Activated T-helper 2 cell treated with anti-CD3 and anti-CD28 coated beads, Interferon-gamma antibody, Interleukin-2, Interleukin-4, amounts not matched to agents 10 μg/mL and 5 μg/mL and 100 μg/mL, durations not matched to agents 14 hours and 24 hours and 36 hours (primary cell): ENCODE measurements at places on chromosomes 1 and 21. TPM values are rescaled to one million over a fixed set of nuclear protein-coding genes. Genes with fewer than 3 reads are reported as not detected.

TMIGD3 gene
- 0.23 and 0.30 TPM in 2 replicates for total RNA-seq

CCDC190 gene
- not detected in 2 replicates for total RNA-seq

AGMAT gene
- total RNA-seq, result 30.1 and 32.5 TPM in 2 replicates

ITSN1 gene
- total RNA-seq, result 5.9 and 7.9 TPM in 2 replicates

PPM1J gene
- total RNA-seq, result 0.59 and 0.67 TPM in 2 replicates

HES3 gene
- total RNA-seq, result not detected in 2 replicates

LHX8 gene
- not detected in 2 replicates for total RNA-seq

CYP4A11 gene
- total RNA-seq, result not detected in 2 replicates

NECTIN4 gene
- 0.05 TPM in 1 of 2 replicates, not detected in the other for total RNA-seq

POGK gene
- 46.6 and 49.7 TPM in 2 replicates for total RNA-seq
